Effector CD4-positive, alpha-beta T cell (primary cell): ENCODE measurements at places on chromosomes 2 and 18.

DNA sequence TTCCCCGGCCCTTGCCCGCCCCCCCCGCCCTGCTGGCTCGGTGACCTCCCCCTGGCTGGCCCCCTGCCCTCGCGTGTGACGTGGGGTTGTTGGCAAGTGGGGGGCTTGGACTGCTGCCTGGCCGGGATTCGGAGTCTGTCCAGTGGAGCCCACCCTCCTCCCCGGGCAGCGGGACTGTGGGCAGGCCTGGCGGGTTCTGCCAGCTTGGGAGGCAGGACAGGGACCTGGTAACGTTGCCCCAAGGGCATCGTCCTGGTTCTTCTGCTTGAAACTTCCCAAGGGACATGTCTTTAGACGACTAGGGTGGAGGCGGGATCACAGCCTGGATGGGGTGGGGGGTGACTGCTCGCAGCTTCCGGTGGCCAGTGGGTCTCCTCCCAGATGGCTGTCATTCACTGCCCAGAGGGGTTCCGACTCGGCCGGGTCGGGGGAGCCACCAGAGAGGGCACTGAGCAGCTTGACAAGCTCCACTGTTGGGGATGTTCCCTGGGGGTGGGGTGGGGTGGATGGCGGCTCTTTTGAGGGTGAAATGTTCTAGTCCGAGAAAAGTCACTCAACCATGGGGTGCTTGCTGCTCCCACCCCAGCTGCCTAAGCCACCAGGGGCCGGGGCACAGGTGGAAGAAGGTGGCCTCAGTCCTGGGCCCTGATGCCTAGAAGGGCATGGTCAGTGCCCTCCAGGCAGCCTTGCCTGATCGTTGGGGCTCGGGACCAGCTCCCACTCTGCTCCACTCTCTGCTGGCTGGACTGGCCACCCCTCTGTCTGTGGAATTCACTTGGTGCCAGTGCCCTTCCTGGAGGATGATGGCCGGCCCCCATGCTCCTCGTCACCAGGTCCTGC is 4.3 kb upstream of the HS6ST1 start:
- DNase-seq: no peak

DNA sequence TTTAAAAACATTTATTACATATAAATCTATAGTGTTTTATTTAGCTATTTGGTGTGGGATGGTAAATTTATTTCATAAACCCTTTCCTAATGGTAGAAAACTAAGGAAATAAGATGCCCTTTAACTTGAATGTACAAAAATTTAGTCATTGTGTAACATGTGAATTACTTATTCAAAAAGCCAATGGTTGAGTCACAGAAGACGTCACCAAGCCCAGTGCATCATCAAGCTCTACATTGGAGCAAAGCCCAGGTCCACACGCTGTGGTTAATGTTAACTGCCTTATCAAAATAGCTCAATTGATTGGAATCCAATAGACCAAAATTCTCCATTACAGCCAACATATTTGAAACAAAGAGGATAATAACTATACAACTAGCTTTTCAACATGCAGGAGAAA is 145.5 kb upstream of the LYPD1 start:
- DNase-seq: no peak

DNA sequence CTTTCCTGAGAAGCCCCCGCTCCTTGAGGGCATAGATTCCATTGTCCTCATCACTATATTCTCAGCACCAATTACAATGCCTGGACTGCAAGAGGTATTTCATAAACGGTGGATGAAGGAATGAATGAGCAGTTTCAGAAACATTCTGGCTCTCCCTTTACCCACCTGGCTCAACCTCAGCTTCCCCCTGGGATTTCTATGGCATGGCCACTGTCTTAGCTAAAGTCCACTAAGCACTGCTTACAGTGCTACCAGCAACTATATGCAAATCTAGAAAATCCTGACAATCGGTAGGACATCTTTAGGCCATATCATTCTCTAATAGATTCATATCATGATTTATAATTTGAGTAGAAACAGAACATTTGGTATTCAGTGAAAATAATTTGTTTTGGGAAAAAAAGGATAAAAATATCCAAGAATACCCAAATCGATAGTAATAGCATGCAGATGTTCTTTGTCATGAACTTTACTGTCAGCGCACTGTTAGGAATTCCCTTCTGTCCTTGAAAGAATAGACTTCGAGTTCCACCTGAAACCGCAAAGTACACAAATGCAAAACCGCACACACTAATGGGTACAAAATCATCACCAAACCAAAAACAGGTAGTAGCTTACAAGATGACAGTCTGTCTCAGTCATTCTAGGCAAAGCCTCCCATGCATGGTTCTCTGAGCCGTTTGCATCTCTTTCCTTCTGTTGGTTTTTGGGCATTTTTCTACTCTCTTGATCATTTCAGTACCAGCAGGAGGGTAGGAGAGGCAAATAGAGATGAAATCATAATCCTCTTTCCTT is 303.6 kb upstream of the ID2 start:
- DNase-seq: no peak

DNA sequence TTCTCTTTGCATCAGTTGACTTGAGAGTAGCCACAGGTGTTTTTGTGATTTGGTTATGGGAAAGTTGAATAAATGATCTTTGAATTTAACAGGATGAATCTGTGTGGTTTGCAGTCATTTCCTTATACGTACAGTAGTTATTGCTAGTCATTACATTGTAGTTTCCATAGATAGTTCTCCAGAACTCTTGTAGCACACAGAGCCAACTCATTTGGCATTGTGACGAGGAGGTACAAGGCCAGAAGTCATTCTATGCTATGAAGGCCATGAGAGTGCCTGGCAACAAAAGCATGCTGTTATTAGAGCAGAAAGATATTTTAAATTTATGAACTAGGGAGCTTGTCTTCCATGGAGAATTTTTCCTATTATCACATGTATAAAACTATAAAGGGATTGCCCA is 973.0 kb upstream of the CHAC2 start:
- no peak for DNase-seq

- no peak for DNase-seq
Measured at GRCh38 chr2:64485331-64485730, 31.4 kb downstream of the LGALSL start.

- no peak for DNase-seq
Measured at GRCh38 chr18:76970770-76971559, 148.6 kb downstream of the ZNF236 start.

- DNase-seq: no peak
Measured at GRCh38 chr2:183998797-183999190, 599.5 kb upstream of the ZNF804A start.

DNA sequence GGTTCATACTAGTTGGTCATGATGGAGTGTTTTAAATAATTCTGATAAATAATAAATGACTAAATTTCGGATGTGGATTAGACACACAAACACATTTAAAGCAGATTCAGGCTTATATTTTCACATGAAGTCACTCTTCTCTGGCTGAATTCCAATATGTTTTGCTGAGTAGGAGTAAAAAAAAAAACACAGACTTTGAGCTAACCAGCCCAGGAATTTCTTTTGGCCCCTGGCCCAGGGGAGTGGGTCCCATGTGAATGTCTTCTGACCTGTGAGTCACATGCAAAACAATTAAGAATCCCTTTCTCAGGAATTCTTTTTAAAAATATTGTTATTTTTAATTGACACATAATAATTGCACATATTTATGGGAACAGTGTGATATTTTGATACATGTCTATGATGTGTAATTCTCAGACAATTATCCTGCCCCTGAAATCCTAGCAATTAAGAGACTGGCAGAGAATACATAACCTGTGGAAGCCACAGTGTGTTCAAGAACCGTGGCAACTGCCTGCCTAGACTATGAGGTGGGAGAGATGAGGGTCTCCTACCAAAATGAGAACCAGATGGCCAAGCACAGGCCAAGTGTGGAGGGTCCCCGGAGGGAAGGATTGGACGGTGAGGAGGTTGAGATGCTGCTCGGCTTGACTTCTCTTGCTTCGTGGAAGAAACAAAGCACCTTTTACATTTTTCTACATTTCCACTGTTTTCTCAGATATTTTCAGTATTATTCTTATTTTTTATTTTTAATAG is 236.4 kb downstream of the PIEZO2 start:
- no peak for DNase-seq

- no peak for DNase-seq
Measured at GRCh38 chr2:69043736-69044400, 30.9 kb downstream of the ANTXR1 start.
